Hematopoietic multipotent progenitor cell treated with erythropoietin and hydrocortisone succinate and interleukin-3 and kit ligand, for 8 days (in vitro differentiated cells): ENCODE measurements at places on chromosomes 1 and 21.

DNA sequence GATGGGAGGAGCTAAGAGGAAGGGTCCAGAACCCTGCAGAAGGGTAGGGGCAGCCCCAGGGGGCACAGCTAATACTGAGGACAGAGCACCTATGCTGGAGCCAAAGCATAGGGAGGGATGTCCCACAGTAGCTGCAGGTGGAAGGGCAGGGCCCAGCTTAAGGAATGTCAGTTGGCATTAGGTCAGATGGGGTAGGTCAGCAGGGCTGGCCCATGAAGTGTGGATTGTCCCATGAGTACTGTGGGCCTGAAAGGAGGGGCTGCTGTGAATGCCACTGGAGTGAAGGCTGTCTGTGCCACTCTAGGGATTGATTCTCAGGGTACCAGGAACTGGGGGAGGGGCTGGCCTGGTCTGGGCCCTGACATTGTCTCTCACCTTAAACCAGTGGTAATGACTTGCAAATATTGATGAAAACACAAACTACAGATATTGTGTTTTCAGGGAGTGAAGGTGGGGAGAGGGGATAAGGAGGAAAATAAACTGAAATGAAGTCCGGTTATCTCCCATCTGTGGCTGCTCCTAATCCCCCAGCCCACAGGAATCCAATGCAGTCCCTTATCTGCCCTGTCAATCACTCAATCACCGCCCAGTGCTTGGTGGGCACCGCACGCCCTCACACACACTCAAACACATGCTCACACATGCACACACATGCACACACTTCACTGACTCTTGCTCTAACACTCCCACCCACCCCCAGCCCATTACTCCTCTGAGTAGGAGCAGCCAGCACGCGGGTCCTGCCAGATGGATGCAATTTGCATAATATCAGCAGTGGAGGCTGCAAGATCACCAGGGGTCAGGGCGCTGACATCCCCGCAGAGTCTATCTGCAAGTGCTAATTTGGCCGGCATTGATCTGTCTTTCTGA, 27.8 kb downstream of the DMAP1 start:
- DNase-seq: no peak

GRCh38 chr1:84736445-84736844, 46.2 kb upstream of the SSX2IP start:
- DNase-seq: no peak

DNA sequence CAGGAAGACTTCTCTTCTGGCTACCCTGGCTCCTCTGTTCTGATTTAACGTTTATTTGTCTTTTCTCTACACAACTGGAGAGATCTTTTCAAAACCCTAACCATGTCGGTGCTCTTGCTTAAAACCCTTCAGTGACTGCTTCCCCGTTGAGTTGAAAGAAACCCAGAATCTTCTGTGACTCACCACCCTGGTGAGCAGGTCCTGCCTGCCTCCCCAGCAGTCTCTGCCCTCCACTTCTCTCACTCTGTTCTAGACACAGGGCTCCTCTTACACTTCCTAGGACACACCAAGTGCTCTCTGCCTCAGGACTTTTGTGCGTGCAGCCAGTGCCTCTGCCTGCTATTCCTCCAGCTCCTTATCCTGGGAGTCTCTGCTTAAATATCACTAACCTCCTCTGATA, 131.4 kb downstream of the IER5 start:
- DNase-seq: no peak

GRCh38 chr1:171817511-171818265, 23.6 kb upstream of the DNM3 start:
- DNase-seq: peak; percentile 85

GRCh38 chr1:192566657-192567056, 8.9 kb upstream of the RGS1 start:
- DNase-seq: no peak

GRCh38 chr1:10640843-10641553, 155.4 kb downstream of the CASZ1 start:
- DNase-seq: no peak

GRCh38 chr1:84479998-84480397, 932 bp downstream of the RPF1 start:
- DNase-seq: peak; percentile 23

GRCh38 chr1:214946615-214947014, 135.9 kb upstream of the KCNK2 start:
- DNase-seq: no peak

GRCh38 chr1:34108711-34109110, 56.3 kb downstream of the CSMD2 start:
- no peak for DNase-seq

DNA sequence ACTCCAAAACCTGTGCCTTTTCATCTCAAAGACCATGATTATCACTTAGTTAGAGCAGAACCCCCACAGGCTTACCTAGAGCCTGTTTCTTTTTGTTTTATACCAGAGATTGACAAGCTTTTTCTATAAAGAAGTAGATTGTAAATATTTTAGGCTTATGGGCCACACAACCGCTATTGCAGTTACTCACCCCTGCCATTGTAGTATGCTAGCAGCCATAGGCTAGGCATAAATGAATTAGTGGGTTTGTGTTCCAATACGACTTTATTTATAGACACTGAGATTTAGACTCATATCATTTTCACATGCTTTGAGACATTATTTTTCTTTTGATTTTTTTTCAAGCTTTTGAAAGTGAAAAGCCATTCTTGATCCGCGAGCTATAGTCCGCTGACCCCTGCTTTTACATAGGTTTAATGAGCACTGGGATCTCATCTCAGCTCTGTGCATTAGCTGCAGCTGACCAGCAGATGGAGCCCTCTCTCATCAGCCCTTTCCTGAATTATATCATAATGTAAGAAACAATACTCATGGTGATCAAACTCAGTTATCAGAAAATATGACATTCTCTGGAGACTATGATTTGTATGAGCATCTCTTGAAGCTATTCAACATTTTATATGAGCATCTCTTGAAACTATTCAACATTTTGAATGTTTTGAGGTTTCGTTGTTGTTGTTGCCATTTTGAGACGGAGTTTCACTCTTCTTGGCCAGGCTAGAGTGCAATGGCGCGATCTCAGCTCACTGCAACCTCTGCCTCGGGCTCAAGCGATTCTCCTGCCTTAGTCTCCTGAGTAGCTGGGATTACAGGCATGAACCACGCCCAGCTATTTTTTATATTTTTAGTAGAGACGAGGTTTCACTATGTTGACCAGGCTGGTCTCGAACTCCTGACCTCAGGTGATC, 111.9 kb upstream of the L1TD1 start:
- peak; percentile 49 for DNase-seq

- DNase-seq: no peak
These were observed 27.7 kb upstream of the SDE2 start for GRCh38 chr1:226026833-226027232.

DNA sequence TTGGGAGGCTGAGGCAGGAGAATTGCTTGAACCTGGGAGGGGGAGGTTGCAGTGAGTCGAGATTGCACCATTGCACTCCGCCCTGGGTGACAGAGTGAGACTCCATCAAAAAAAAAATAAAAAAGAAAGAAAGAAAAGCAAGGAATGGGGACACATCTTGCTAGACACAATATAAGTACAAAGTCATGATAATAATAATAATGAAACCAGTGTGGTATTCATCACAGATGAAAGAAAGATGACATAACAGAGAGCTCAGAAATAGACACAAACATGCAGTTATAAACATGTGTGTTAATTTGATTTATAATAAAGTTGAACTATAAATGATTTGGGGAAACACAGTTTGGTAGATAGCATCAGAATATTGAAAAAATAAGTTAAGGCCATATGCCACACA, 264.1 kb downstream of the SRGAP2C start:
- DNase-seq: no peak

GRCh38 chr1:230072866-230073265, 5.8 kb downstream of the GALNT2 start:
- DNase-seq: no peak

DNA sequence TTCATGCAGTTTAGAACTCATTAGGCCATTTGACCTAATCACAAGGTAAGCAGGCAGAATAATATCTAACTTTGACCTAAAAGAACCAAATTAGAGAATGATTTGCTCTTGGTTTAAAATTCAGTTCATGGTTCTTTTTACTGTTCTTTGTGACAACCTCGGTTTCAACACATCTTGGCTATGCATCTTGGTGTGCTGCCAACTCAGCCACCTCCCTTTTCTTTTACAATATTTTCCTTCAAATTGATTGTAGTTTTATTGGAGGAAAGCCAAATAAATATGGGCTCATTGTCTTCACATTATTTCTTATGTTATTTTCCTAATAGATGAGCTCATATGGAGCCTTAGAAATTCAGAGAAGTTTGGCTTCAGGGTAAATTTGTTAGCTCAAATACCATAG, 338.3 kb downstream of the SIPA1L2 start:
- no peak for DNase-seq
